ENCODE measurements at places on chromosomes 12 and 14.

GRCh38 chr12:122978507-122978955 lies 1.9 kb upstream of the ARL6IP4 start:
- no peak for DNase-seq

DNA sequence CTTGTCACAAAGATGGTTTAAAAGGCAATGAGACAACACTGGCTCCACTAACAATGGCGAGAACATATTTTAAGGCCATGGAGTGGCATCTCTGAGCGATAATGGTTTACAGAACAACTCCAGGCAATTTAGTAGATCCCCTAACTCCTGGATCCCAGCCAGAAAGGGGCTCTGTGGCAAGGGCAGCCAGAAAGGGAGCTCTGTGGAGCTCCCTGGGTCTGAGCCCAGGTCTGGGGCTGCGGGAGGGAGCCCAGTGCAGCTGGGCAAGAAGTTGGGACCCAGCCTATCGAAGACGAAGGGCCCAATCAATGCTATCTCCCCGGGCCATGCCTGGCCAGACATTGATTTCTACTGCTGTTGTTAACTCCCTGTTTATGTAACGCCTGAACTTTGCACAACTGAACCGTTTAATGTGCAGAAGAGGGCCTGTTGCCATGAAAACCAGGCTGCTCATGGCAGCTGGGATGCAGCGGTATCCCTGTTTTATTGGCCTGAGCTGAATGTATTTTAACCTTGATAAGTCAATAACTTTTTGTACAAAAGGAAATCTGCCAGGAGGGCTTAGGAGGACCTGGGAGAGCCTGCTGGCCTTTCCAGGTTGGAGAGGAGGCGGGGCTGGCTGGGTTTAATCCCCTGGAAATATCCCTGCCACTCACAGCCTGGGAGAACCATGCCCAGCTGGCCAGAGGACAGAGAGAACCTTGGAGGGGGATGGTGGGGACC lies 6.7 kb upstream of the FAM222A start:
- DNase-seq = no peak

DNA sequence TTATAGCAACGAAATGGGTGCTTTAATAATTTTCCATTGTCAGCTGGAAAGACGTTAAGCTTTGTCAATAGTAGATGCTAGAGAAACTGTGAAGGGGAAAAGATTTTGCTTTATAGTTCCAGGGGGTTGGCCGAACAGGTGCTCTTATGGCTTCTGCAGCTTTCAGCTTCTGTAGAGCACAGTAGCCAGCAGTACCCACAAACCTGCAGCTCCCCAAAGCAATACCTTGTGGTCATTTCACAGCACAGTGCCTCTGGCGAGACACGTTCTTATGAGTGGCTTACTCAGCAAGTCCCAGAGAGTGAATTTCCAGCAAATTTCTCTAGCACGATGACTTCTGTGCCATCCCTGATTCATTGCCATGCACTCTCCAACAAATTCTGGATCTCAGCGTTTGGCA lies 416.3 kb upstream of the ATP2B1 start:
- DNase-seq = no peak

- DNase-seq = no peak
Measured at GRCh38 chr12:30599608-30600007, 96.1 kb downstream of the IPO8 start.

GRCh38 chr12:101650346-101651117 lies 46.9 kb upstream of the CHPT1 start:
- no peak for DNase-seq

Measured in cardiac muscle cell (in vitro differentiated cells and primary cell).